ENCODE measurements at places on chromosomes 11 and 22.
A peak's percentile ranks its signal among the peaks of the same experiment; 100 is the strongest.

- DNase-seq, result no peak
Observed at GRCh38 chr11:86589856-86590589, 82.4 kb downstream of the ME3 start.

DNA sequence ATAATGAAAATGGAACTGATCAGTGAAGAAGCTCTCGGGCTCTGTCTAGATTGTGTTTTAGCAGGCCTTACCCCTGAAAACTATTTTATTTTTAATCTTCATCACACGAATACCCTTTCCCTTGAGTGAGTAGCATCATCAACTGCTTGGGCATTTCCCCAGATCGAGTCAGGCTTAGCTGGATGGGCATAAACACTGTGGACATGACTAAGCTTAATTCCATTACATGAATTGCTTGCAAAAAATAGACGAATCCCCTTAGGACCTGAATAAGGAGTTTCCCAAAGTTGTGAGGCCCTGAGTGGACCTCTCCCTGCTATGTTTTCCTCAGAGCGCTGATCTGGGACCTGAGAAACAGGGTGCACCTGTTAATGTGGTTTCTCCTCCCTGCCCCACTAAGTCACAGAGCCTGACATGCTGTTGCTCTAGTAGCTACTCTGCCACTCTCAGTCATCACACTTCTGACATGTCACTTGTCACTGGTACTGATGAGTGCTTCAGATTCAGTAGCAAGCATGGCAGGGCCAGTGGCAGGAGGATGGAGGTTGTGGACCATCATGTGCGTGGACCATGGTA, 53.5 kb downstream of the ENDOD1 start:
- DNase-seq, result no peak

DNA sequence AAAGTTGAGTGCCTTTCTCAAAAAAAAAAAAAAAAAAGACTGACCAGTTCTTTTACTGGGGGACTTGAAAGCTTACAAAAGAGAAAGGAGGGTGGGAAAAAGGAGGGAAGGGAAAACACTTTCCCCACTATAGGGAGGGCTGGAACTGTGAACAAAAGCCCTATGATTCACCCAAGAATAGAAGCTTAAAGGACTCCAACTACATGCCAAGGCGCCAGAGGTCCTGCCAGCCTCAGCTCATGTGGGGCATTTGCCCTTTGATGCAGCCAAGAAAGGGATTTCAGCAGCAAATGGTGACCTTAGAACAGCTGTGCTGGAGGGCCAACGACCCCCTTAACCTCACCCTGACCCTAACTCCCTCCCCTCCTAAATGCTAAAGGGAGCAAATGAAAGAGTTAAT, 160.0 kb downstream of the NTM start:
- DNase-seq, result no peak

DNA sequence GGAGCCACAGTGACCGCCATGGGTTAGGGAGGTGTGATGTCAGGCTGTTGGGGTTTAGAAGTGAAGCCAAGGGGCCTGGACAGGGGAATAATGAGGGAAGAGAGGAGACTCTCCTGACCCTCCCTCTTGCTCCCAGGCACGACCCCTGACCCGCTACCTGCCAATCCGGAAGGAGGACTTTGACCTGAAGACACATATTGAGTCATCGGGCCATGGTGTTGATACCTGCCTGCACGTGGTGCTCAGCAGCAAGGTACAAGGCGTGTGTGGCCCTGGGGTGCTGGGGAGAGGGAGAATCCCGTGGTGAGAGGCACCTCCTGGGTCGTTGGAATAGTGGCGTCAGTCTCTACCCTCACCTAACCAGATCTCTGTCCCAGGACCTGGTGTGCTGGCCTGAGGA, 29.5 kb downstream of the TREH start:
- no peak for DNase-seq

GRCh38 chr11:93936460-93936859, 84.7 kb upstream of the HEPHL1 start:
- no peak for DNase-seq

GRCh38 chr22:29715240-29715639, 4.6 kb upstream of the CABP7 start:
- DNase-seq, result no peak

DNA sequence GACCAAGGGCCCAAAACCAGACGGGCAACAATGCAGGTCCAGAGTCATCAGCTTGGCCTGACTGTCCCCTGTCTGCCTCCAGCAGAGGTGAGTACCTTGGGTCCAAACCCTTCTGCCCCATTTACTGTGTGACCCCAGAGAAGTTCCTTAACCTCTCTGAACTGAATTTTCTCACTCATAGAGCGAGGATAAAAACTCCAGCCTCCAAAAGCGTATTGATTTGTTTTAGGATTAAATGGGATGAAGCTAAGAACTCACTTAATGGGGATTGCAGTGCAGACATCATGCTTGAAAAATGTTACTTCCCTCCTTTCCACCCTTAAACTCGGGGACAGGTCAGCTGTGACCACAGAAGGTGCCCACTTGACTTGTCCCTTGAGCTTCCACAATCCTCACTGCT, 22.6 kb downstream of the IGLL1 start:
- DNase-seq, result no peak

- DNase-seq, result no peak
Observed at GRCh38 chr11:90204832-90205646, 17.8 kb downstream of the CHORDC1 start.

DNA sequence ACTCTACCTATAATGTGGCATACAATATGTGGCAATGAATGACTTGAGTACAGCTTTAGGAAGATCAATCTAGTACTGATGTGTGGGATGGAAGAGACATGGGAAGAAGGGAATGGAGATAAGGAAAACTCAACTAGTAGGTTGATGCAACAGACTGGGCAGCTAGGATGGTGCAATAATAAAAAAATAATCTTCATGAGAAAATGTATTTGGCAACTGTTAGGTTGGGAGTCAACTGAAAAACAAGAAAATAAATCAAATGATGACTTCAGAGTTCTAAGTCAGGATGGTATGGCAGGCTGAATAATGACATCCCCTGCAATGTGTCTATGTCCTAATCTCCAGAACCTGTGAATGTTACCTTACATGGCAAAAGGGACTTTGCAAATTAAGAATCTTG, 236.8 kb upstream of the PITPNB start:
- no peak for DNase-seq

GRCh38 chr11:65884716-65885092, 3.6 kb downstream of the FIBP start:
- peak; percentile 86 for DNase-seq

DNA sequence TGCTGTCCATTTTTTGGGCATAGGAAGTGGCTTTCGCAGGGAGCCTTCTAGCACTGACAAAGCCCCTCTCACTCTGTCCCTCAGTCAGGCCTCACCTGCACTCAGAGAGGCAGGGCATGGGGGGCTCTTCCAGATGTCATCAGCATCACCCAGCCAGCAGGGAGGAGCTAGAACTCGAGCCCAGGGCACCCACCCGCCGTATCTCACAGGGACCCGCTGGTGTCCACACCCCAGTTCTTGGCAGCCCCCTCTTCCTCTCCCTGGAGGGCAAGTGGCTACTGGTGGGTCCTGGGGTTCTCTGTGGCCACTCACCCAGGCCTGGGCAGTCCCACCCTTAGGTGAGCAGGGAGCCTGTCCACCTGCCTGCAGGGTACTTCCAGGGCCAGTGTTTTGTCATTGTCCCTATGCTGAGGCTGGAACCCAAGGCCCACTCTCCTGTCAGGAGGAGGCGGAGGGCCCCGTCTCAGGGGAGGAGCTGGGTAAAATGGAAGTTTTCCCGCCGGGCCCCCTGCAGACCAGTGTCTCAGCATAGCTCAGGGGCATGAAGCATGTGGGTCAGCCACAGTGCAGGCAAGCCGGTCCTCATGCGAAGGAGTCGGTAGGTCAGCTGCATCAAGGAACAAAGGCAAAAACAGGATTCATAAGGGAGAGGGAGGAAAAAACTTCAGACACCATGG, 21.8 kb downstream of the MYO7A start:
- no peak for DNase-seq

- no peak for DNase-seq
Observed at GRCh38 chr11:68497761-68498160, 37.2 kb downstream of the PPP6R3 start.

- no peak for DNase-seq
Observed at GRCh38 chr11:129215506-129216245, 23.6 kb upstream of the ARHGAP32 start.

DNA sequence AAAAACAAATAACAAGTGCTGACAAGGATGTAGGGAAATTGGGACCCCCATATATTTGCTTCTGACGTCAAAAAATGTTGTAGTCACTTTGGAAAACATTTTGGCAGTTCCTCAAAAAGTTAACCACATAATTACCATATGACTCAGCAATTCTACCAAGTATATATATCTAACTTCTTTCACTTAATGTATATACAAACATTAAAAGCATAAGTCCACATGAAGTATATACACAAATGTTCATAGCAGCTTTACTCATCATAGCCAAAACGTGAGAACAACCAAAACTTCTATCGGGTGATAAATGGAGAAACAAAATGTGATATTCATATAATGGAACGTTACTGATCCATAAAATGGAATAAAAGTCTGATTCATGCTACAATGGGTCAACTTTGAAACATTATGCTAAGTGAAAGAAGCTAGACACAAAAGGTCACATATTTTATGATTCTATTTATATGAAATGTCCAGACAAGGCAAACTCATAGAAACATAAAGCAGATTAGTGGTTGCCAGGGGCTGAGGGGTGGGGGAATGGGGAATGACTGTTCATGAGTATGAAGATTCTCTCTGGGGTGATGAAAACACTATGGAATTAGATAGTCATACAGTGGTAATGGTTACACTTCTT, 48.7 kb upstream of the TEAD1 start:
- no peak for DNase-seq

- peak; percentile 70 for DNase-seq
Observed at GRCh38 chr11:16925561-16926065, 88.6 kb downstream of the PLEKHA7 start.

DNA sequence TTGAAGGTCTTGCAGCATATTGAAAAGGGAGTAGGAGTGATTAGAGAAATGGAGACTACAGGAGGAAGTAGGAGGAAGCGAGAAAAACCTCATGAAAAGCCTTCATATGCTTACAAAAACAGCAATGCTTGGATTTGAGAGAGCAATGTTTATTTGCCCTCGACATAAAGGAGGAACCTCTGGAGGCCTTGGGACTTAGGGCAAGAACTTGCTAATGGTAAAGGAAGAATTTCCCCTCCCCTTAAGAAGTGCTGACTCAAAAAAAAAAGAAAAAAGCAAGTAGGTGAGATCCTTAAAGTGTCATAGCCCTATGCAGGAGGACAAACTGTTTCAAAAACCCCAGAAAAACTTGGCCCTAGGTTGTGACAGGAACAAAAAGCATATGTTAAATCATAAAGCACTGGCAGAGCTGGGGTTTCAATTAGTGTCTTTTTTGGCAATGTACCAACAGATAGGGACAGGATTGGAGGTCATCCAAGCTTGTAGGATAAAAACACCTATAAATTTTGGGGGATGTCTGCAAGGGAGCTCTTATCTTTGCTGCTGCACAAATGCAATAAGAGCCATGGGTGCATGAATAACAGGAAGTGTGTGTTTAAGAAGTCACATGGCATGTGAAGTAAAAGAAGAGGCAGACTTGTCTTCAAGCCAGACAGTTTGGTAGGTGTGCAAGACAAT, 4.9 kb downstream of the GLYAT start:
- no peak for DNase-seq

DNA sequence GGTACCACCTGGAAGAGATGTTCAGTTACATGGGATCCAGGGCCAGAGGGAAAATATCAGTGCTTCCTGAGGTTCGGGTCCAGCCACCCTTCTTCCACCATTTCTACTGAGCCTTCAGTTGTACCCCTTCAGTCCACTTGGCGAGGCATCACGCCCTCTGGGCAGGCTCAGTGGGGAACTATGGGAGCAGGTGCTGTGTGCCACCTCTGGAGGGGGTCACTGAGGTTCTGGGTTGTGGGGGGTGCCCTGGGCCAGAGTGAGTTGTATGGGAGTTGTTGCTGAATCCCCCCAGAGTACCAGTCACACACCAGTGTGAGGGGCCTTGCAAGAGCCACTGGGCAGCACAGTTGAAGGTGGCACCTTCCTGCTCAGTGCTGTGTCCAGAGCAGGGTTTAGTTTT, 2.7 kb upstream of the SREBF2 start:
- DNase-seq, result no peak

DNA sequence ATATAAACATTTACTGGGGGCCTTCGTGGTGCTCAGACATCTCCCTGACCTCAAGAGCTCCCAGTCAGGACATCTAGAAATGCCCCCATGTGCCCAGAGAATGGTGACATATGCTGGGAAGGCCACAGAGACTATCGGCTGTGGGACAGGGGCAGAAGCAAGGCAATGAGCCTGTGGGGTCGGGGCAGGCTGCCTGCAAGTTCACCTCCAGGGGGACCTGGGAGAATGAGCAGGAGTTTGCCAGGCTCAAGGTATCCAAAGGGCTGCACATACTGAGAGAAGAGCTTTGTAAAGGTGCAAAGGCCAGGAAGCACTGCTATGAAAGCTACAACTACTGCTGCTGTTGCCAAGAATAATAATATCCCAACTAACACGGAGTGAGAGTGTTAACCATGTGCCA, 233.9 kb downstream of the TENM4 start:
- no peak for DNase-seq

GRCh38 chr11:7977232-7977917, 9.8 kb upstream of the EIF3F start:
- DNase-seq, result no peak

GRCh38 chr22:45838305-45838887, 138.6 kb downstream of the WNT7B start:
- no peak for DNase-seq

DNA sequence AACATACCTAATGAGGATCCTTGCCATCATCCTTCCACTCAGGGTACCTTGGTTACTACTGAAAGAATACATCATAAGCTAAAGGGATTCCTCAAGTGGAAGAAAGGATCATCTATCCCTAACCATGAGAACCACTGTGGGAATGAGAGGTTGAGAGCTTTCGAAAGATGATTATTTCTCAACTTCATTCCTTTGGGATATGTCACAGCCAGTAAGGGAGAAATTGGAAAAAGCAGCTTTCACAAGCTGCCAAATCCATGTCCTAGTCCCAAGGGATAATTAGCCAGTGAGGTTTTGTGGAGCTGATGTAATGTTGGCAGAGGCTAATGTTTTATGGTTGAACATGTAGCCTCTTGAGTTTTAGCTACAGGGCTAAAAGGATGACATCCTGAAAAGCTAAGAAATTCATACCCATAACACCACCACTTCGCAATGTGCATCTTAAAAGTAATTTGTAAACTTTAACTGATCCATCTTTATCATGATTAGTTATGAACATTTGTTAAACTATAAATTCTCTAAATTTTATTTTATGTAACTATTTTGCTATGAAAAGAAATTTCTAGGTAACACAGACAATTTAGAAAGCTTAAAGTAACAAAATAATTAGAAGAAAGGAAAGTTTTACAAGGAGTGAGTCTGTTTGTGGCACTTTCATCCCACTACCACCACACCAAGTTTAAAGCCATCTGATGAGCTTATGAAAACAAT, 123.9 kb downstream of the MRTFA start:
- no peak for DNase-seq

DNA sequence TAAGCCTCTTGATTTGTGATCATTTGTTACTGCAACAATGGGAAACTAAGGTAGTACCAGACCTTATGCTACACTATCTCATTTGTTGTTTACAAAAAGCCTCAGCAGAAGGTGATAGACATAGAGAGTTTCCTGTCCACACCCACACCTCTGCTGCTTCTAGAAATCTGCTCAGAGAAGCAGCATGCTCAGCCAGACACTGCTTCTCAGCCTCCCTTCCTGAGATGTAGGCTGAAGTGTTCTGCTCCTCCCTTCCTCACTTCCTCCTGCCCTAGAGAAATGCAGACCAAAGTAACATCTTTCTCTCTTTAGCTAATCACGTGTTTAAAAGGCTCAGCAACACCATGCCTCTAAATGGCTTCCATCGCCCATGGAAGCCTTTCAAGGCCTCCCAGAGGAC, 88.4 kb downstream of the SLC1A2 start:
- no peak for DNase-seq

All from Calu3 (cell line).